Stimulated activated CD8-positive, alpha-beta memory T cell treated with anti-CD3 and anti-CD28 coated beads, Interleukin-15, amount 100 ng/mL, for 24 hours (primary cell): ENCODE measurements at places on chromosomes 1 and 21.

DNA sequence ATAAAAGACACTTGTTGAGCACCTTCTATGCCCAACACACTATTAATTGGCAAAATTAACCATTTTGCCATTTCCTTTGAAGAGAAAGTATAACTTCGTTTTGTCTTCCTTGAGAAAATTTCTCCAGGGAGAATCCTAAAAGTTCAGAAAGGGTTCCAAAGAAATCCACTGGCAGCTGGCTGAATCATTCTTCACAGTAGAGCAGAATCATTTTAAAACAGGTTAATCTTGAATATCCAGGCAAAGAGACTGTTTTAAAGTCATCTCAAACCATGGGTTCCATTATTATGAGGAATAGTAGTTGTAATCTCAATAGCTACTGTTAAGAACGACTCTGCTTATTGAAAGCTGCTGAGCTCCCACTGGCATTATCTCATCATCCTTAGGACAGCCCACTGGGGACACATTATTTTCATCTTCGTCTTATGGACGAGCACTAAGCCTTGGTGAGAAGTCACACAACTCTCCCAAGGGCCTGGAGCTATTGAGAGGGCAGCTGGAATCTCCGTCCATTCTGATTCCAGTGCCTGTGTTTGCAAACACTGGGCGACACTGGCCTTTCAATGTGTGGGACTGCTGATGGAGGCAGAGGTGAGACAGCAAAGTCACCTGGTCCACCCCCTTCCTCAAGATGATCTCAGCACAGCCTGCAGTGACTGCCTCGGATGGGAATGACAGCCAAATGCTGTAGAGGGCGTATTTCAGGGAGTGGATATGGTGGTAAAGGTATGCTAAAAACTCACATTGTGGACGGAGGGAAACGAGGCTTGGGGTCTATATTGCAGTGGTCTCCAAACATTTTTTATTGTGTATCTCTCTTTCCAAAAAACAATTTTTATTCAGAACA, 15.3 kb upstream of the PGBD5 start:
- no peak for DNase-seq

DNA sequence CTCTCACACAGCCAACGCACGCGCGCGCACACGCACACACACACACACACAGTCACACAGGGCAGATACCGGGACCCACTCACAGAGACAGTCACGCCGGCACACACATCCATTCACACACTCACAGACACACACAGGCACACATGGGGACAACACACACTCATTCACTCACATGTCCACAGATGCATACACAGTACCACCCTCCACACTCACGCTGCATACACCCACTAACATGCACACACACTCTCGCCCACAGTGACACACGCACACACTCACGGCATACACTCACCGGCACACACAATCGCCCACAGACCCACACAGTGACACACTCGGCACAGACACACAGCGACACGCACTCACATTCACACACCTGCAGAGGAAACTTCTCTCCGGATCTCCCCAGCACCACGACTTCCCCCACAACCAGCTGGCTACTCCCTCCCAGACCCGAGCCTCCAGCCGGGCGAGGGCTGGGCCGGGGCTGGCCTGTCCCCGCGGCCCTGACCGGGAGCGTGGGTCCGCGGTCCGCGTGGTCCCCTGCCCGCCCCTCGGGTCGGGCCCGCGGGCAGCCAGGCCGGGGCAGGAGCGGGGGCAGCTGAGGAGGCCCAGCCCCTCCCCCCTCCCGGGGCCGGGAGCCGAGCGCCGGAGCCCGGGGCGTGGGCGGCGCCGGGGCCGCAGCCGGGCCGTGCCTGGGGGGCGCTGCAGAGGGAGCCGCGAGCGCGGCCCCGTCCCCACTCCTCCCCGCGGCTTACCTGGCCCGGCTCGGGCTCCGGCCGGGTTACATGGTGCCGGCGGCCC, 552 bp downstream of the DLGAP3 start:
- DNase-seq: no peak

- no peak for DNase-seq
These were observed 282.8 kb upstream of the PKN2 start for GRCh38 chr1:88401313-88401712.

DNA sequence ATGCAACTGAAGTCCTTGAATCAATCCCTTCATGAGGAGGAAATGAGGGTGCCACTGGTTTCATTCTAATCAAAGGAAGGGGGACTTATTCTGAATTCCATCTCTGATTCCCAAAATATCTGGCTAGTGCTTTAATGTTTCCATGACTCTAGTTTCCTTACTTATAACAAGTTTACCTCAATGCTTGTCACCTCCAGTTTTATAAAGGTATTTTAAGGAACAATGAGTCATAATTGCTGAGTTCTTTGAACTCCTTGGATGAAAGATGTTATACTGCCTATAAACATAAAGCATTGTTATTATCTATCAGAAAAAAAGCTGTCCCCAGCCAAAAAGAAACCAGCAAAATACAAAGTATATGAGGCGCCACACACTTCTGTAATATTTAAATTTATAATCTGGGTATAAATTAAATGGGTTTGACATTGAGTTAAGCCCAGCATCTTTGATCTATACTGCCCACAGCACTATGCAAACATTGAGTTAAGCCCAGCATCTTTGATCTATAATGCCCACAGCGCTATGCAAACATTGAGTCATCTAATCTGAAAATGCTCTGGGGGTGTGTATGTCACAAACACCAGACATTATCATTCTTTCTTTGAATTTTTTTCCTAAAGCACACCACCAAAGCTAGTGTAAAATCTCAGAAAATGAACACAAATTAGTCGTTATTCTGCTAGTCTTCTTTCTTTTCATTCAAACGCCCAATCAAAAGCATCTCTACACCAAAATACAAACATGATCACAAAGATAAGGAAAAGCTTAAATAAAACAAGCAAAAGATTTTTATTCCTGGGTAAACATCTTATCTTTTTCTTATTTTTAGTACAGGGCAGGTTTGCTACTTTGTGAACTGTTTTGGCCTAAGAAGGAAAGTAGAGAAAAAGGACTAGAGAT, 11.5 kb upstream of the CXADR start:
- no peak for DNase-seq

DNA sequence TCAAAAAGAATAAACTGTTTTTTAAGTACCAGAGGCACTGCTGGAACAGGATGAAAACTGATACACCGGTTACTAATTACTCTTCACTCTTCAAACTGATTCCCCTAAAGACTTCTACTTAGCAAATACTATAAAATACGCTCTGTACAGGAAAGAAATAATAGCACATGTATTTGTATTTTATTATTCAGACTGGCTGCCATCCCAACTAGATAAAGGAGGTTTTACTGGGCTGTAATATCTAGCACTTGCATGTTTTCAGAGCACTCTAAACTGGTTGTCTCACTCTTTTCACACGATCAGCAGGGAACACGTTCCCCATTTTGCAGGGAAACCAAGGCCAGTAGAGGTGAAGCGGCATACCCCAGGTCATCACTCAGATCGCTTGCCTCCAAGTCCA, 9.2 kb downstream of the SMIM12 start:
- DNase-seq: no peak

GRCh38 chr1:156104065-156104810, 10.3 kb upstream of the LMNA start:
- DNase-seq: no peak

- no peak for DNase-seq
These were observed 156.5 kb downstream of the HIVEP3 start for GRCh38 chr1:41762251-41762650.
